HuH-7.5 (cell line): ENCODE measurements at places on chromosomes 1 and 21.

- DNase-seq, result no peak
Measured at GRCh38 chr1:229988534-229988933, 78.5 kb upstream of the GALNT2 start.

- DNase-seq, result no peak
Measured at GRCh38 chr21:41864311-41865001, 14.7 kb downstream of the PRDM15 start.

- no peak for DNase-seq
Measured at GRCh38 chr1:9503001-9503675, 36.1 kb upstream of the SLC25A33 start.

DNA sequence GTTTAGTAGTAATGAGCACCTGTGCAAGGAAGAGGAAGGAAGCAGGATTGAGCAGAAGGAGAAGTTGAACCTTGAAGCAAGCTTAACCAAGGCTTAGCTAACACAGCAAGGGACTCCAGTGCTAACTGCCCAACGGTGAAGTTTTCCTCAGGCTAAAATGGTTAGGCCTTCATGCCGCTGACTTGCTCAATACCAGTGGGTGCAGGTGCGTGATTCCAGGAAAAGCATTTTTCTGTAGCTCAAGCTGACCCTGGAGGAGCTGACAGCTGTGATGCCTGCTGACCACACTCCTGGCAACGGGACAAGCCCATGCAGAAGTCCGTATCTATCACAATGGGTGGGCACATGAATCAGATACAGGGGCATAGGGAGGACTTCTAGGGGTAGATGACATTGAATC is 76.5 kb upstream of the FGGY start:
- no peak for DNase-seq

GRCh38 chr1:225532240-225532944 is 104.6 kb upstream of the LBR start:
- DNase-seq, result no peak

DNA sequence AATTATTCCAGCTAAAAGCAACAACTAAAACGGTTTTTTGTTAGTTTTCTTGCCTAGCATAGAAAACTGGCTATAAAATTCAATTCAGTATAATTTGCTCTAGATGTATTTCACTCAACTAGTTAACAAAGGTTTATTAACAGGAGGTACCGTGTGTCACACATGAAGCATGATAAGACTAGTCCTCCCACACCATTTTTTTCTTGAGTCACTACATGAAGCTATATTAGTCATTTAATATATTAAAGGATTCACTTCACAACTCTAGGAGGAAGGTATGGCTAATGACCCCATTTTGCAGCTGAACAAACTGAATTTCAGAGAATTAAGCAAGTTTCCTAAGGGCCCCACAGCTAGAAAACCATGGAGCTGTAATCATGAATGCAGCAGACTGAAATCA is 307.8 kb upstream of the USP25 start:
- no peak for DNase-seq

DNA sequence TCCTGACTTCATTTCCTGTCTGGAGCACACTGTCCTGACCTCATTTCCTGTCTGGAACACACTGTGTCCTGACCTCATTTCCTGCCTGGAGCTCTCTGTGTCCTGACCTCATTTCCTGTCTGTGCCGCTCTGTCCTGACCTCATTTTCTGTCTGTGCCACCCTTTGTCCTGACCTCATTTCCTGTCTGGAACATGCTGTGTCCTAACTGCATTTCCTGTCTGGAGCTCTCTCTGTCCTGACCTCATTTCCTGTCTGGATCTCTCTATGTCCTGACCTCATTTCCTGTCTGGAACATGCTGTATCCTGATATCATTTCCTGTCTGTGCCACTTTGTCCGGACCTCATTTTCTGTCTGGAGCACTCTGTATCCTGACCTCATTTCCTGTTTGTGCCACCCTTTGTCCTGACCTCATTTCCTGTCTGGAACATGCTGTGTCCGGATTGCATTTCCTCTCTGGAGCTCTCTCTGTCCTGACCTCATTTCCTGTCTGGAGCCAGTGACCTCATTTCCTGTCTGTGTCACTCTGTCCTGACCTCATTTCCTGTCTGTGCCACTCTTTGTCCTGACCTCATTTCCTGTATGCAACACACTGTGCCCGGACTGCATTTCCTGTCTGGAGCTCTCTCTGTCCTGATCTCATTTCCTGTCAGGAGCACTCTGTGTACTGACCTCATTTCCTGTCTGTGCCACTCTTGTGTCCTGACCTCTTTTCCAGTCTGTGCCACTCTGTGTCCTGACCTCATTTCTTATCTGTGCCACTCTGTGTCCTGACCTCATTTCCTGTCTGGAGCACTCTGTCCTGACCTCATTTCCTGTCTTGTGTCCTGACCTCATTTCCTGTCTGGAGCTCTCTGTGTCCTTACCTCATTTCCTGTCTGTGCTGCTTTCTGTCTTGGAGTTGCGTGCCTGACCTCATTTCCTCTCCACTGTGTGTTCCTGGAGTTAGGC is 27.6 kb downstream of the SKI start:
- no peak for DNase-seq

GRCh38 chr1:108897865-108898720 is 21.3 kb downstream of the GPSM2 start:
- peak; percentile 11 for DNase-seq

DNA sequence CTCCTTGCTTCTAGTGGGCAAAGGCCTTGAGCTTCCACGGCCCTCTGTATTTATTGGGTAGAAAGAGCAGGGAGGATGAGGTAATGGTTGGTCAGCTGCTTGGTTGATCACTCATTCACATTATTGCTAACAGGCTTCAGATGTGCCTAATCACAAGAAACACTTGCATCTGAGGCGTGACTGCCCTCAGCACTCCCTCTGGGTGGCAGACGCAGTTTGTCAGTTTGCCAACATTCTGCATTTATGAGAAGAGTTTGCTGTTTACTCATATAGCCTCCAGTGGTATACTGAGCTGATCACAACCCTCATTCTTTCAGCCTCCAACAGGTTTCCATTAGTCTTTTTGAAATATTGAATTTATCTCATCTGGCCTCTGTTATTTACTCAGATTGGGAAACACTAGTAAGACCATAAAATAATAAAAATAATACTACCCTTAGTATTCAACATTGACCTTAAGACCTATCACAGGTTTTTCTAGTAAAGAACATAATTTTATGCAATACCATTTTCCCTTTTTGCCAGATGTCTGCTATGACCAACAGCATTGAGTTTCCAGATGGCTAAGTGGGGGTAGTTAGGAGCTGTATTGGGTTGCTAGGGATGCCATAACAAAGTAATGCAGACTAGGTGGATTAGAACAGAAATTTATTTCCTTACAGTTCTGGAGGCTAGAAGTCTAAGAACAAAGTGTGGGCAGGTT is 53.3 kb downstream of the PTGFR start:
- no peak for DNase-seq

DNA sequence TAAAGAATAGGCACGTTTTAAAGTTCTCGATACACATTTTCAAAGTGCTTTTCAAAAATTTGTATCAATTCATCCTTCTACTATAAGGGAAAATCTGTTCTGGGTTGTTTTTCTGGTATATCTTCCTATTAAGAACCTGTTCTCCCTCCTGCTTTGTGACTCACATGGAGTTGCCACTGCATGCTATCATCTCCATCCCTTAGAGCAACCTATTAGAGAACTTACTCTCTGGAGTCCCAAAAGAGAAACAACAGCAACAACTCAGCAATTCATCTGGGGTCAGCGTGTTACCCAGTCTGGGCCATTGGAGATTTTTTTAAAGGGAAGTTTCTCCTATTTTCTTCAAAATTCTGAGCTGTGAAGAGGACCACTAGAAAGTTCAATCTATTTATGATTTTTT is 227.4 kb downstream of the HLX start:
- no peak for DNase-seq

DNA sequence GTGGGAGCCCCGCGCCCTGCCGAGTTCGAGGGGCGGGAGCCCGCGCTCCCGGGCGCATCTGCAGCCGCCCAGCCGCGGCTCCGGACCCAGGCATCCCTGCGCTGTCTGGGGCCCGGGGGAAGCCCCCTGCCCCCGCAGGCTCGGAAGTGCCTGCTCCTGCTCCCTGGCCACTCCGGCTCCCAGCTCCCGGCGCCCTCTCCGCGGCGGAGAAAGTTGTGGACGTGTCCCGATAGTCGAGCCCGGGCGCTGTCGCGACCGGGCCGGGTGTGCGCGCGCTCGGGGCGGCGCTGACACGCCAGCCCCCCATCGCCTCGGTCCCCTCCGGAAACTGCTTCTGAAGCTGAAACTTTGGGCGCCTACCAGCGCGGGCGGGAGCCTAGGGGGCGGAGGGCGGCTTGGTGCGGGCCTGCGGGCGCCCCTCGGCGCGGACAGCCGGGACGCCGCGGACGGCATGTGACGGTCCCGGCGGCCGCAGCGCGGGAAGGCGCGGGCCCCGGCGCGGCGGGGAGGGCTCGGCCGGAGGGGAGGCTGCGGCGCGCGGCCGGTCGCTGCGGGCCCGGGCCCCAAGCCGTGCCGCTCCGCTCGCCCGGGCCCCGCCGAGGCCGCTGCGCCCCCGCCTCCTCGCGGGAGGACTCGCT is 515 bp downstream of the MAN1C1 start:
- DNase-seq, result peak; percentile 20

DNA sequence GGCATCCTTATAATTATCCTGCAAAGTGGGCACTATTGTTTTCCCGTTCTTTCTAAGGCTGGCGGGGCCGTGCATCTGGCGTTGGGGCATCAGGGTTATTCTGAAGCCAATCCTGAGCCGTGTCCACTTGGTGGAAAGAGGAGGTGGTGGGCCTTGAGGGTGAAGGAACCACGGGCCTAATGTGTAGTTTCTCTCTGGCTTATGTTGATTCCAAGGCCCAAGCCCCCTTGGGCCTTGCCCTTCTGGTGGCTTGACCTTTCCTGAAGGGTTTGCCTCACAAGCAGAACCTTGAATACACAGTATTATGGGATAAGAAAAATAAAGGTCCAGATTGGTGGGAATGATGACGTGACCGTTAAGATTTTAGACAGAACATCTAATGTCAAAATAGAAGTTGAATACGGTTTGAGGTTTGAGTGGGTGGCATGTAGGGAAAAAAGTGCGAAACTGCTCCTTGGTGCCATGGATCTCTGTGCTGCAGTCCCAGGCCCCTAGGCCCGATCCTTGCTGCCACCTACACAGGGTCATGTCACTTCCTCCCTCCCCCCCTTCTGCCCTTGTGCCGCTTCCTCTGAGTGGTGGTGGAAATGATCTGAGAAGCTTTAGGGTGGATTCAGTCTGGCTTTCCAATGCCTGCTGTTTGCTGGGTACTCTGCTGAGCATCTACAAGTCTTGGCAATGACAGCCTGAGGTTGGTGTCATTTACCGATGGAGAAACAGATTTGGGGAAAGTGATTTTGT is 90.5 kb downstream of the PRDM2 start:
- no peak for DNase-seq

- peak; percentile 97 for DNase-seq
Measured at GRCh38 chr1:18913065-18913835, 10.9 kb upstream of the ALDH4A1 start.

DNA sequence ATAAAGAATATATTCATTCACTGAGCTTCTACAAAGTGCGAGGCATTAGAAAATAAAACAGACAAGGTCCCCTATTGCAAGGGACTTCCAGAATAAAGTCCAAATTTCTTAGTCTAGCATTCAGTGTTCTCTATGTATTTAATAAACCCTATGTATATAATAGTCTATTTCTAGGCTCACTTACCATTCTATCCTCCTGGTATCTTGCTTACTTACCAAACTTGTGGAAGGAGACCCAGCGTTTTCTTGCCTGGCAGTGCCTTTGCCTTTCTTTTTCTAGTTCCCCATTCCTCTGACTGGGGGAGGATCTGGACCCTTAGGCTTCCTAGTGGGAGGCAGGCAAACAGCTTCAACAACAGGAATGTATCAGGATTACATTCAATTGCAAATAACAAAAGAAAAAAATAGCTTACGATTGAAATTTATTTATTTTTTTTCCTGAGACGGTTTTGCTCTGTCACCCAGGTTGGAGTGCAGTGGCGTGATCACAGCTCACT is 690 bp upstream of the RNF19B start:
- DNase-seq, result no peak

DNA sequence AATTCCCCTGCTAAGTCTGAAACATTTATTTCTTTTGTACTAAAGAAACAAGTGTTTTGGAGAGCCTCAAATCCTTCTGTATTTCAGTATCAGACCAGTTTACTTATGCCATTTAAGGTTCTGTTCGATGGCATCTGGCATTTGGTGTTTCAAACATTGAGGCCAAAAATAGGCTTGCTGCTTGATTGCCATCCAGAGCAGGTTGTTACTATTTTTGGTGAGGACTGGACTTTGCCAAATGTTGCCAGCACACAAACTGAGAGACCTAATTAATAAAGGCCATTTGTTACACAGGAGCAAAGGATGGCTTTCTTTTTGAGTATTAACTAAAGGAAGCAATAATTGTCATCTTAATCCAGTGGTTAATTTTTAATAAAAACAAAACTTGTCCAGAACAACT is 26.2 kb downstream of the VPS45 start:
- no peak for DNase-seq

- no peak for DNase-seq
Measured at GRCh38 chr1:11187931-11188330, 1.2 kb upstream of the ANGPTL7 start.

DNA sequence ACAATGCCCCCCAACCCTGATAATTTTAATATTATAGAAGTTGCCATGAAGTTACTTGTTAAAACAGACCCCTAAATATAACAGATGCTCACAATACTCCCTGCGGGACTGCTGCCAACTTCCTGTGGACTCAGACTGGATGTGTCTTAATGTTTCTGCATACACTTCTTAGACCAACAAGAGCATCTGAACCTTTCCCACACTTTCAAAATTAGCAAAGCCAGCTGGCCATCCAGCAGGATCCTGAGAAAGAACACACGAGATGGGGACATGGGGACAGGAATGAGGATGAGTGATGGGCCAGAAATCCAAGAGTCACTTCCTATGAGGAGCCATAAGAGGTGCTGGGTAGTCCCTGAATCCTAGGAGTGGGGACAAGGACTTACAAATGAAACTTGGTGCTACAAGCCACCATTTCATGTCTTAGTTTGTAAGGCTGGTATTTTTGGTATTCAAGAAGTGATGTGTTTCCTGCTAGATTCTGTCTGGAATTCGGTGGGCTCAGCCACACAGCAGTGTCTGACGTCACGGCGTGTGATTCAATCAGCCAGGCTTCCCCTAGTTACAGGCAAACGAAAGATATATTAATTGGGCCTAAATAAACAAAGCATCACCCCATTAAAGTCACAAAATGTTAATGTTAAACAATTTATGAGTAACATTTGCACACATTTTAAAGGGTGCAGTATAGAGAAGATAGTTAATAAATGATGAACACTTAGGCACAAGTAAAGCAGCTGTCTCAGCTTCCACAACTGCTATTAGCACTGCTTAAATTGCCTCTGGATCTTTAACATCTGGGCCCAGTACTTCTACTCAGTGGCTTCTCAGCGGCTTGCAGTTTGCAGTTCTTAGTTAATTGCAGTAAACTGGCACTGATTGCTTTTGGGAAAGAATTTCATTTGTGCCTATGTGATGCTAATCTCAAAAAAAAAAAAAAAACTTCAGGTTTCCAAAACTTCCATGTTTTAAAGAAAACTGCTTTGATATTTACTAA is 41.2 kb upstream of the RGS8 start:
- no peak for DNase-seq

- DNase-seq, result no peak
Measured at GRCh38 chr1:210727709-210728108, 399.0 kb downstream of the HHAT start.
